ENCODE measurements at places on chromosomes 16 and 17.

GRCh38 chr17:72282439-72283029 lies 161.7 kb downstream of the SOX9 start:
- no peak for DNase-seq

DNA sequence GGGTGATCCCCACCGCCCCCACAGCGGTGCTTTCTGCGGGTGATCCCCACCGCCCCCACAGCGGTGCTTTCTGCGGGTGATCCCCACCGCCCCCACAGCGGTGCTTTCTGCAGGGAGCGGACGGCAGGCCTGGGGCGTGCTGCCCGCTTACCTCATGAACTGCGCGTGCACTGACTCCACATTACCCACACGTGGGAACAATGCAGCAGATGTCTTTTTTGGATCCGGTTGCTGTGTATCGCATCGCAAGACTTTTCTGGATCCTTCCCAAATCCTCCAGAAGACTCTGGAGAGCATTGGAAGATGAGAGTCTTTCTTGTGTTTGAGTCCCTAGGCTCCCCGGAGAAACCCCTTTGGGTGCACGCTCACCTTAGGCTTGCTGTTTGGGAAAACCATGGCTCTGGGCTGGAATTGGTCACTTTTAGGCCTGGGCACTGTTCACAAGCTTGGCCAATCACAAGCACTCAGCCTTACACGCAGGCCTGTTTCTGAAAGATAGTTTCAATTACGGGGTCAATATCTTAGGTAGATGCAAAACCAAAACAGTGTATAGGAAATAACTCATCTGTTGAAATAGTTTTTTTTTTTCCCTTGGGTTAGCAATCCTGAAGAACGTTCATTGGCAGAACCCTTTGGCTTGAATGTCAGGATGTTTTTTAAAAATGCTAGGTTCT lies 201.8 kb downstream of the RPTOR start:
- no peak for DNase-seq

GRCh38 chr17:29615048-29615385 lies 7.7 kb downstream of the CORO6 start:
- DNase-seq: no peak

- DNase-seq: no peak
Observed at GRCh38 chr16:49671333-49671732, 184.6 kb downstream of the ZNF423 start.

DNA sequence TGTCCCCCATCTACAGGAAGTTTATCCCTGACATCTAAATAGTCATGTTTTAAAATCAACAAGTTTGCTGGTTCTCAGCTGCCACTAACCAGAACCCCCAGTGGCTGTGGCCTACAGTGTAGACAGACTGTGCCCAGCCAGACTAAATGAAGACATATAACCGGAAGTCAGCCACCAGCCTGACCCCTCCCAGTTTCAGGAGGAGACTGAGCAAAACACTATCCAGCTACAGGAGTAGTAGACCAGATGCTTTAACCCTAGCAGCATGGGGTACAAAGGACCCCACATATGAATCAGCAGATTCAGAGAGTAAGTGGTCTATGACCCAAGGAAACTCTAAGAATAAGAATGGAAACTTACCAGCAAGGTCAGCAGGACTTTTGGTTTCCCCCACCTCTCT lies 83.4 kb downstream of the HIC1 start:
- no peak for DNase-seq

GRCh38 chr16:50908468-50908867 lies 166.6 kb downstream of the CYLD start:
- DNase-seq: no peak

DNA sequence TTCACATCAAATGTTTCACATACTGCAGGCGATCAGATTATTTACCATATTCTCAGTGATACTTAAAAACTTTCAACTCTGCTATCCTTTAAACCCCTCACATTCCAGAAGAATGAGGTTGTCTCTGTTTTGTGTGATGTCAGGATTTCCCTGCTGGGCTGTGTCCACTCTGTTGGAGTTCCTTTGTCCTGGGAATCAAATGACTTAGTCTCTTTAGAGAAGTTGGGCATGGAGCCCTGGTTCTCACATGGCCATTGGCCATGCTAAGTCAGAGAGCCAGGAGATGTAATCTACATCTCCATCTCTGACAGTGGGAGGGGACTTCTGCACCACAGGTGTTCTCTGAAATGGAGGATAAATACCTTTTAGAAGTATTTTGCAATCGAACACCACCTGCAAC lies 205.1 kb upstream of the MAF start:
- no peak for DNase-seq

DNA sequence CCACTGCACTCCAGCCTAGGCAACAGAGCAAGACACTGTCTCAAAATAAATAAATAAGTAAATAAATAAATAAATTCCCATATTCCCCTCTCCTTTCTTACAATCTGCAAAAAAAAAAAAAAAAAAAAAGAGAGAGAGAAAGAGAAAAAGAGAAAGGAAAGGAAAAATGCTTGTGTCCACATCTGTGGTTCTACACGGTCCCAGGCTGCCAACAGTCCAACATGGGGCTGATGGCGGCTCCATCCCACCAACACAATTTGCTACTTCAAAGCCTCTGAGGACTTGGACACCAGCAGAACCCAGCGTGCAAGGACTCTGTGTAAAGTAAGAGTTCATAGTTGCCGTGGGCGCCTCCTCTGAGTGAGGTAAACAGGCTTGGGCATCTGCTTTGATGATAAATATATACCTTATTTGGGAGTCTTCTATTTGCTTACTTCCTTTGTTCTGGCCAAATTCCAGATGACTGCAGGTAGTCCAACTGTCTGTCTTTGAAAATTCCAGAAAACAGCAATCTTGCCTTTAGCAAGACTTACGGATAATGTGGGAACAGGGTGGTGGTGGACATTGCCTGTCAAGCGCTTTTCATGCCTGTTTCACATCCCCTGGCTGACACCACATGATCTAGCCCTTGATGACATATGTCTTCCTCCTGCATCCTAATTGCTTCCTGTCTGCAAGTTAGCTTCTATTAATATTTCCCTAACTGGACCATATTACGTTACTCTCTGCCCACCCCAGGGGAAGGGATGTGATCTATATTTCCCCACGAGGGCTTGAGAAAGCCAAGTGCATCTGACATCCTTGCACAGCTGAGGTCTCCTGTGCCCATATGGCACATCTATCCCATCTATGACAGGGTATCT lies 10.1 kb downstream of the LITAF start:
- DNase-seq: no peak

GRCh38 chr17:1108765-1109605 lies 70.8 kb downstream of the ABR start:
- no peak for DNase-seq

DNA sequence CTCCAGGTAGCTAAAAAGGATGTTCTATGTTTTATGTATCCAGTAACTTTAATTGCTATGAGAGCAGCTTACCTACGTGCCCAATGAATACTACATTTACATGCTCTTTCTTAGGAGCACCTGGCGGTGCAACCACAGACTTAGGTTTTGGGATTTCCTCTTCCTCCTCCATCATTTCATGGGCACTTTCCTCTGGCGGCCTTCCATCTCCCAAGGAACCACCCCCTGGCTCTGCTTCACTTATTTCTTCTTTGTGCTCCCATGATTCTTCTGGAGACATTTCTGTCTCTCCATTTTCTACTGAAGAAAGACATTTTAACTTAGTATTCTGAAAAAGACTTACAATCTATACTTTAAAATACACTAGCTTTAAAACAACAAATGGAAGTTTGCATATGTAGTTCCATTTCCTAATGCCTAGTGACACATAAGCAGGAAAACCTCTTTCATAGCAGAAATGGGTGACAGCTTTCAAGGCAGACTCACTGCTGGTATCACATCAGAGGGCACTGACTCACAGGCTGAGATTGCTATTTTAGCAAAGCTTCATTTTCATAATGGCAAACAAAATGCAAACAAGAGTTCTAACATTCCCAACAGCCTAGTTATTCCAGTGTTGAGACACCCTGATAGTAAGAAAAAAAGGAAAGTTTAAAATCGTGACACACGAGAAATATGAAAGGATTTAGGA lies 19.1 kb downstream of the GSPT1 start:
- DNase-seq: peak; percentile 11

- no peak for DNase-seq
Observed at GRCh38 chr16:79169239-79169638, 431.3 kb downstream of the MAF start.

DNA sequence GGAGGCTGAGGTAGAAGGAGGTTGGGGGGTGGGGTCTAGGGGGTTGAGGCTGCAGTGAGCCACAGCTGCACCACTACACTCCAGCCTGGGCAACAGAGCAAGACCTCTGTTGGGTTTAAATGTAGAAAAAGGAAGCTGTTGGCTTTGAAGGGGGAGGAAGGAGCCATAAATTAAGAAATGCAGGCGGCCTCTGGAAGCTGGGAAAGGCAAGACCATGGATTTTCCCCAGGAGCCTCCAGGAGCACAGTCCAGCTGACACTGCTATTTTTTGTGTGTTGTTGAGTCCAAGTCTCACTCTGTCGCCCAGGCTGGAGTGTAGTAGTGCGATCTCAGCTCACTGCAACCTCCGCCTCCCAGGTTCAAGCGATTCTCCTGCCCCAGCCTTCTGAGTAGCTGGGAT lies 15.9 kb downstream of the LITAF start:
- DNase-seq: no peak

GRCh38 chr16:78902321-78902720 lies 698.2 kb downstream of the MAF start:
- no peak for DNase-seq
